ENCODE measurements at places on chromosomes 13 and 19.

DNA sequence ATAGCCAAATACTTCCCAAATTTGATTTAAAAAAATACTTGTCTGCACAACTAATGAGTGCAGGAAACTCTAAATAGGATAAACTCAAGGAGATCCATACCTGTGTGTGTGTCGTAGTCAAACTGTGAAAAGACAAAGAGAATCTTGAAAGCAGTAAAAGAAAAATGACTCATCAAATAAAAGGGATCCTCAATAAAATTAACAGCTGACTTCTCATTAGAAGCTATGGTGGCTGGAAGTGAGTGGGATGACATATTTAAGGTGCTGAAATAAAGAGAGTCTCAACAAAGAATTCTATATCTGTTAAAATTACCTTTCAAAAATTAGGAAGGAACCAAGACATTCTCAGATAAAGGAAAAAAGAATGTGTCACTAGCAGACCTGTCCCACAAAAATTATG lies 13.7 kb downstream of the RNASEH2B start:
- DNase-seq, result no peak

DNA sequence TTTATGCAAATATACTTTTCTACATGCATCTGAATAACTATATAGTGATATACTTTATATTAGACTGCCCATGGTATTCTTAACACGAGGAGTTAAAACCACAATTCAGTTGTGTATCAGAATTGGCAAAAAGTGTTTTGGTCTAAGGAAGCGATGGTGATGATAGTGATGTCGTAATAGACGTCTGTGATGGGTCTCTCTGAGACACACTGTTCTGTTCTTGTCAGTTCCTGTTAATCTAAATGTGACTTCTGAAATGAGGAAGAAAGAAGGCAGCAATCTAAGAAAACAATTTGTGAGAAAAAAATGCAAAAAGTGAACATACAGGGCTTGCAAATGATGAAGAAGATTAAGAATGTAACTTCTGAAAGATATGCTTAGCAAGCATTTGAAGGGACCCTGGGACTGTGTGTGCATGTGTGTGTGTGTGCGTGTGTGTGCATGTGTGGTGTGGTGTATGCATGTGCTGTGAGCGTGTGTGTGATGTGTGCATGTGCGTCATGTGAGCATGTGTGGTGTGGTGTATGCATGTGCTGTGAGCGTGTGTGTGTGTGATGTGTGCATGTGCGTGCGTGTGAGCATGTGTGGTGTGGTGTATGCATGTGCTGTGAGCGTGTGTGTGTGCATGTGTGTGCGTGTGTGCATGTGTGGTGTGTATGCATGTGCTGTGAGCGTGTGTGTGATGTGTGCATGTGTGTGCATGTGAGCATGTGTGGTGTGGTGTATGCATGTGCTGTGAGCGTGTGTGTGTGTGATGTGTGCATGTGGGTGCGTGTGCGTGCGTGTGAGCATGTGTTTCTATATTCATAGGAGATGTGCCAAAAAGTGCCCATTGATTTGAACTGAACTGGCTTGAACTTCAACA lies 131.8 kb downstream of the IRS2 start:
- no peak for DNase-seq

DNA sequence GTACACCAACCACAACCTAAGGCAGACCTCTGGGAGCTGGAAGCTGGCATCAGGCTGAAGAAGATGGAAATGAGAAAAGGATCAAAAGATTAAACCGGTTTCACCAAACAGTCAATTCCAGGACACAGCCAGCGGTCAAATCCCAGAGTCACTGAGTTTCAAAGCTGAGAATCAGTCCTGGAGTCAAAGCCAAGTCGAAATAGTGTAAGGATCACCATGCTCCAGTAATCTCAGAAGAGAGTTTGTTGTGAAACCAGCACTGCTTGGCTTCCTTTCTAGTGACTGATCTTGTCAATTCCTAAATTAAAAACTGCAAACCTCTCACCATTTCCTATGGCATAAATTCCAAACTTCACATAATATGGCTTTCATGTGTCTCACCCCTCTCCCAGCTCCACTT lies 198.8 kb downstream of the GPC6 start:
- no peak for DNase-seq

- no peak for DNase-seq
Measured at GRCh38 chr19:28170066-28170465, 1042.9 kb downstream of the UQCRFS1 start.

DNA sequence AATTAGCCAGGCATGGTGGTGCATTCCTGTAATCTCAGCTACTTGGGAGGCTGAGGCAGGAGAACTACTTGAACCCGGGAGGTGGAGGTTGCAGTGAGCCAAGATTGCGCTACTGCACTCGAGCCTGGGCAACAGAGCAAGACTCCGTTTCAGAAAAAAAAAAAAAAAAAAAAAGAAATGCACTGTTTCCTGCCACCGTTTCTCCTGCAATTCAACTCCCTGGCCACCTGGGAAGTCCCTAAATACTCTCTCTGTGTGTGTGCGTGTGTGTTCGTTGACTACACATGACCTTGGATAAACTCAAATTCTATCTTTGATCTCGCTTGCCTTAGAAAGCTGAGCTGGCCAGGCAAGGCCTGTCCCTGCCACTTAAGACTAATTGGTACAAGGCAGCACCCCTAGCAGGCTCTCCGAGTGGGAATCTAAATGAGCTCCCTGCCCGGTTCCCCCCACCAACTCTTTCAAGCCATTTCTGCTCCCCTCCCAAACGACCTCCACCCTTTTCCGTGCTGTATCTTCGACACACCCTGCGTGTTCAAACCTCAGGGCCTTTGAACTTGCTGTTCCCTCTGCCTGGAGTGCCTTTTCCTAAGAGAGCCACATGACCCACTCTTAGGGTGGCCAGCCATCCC lies 5.2 kb upstream of the BCAT2 start:
- no peak for DNase-seq

DNA sequence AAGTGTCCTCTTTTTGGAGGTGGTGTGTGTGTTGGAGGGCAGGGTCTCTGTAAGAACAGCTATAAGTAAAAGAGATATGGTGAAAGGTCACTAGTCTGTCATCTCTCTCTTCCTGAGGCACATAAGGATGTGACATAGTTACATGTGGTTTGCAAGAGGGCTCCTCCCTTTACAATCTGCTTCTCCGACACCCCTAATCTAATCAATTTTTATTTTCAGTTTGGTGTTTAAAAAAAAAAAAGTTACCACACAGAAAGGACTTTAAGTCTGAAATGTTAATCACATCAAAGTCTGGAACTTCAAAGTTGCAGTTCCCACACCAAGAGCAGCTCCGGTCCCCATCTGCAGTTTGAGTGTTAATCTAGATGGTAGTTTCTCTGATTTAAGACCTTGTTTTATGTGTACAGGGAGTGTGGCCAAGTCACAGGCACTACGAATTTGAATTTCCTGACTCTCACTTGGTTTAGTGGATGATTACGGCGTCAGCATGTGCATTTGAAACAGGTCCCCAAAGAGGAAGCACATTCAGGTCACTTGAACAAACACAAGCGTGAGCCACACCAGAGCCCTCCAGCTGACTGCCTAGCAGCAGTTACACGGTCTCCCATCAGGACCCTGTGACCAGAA lies 53.1 kb downstream of the FOXO1 start:
- DNase-seq, result no peak

DNA sequence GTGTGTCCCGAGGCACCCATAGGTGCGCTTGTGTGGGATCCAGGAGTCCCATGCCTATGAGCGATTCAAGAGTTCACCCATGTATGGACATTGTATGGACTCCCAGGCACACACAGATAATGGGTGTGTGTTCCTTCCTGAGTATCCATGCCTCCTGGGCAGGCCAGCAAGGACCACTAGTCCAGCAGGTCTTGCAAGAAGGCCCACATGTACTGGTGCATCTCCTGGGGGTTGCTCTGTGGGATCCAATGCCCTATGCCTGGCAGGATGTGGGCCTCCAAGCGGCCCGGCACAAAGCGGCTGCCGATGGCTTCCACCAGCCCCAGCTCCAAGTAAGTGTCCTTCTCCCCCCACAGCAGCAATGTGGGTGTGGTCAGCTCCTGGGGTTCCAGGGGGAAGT lies 5.0 kb downstream of the EPHX3 start:
- DNase-seq, result no peak

DNA sequence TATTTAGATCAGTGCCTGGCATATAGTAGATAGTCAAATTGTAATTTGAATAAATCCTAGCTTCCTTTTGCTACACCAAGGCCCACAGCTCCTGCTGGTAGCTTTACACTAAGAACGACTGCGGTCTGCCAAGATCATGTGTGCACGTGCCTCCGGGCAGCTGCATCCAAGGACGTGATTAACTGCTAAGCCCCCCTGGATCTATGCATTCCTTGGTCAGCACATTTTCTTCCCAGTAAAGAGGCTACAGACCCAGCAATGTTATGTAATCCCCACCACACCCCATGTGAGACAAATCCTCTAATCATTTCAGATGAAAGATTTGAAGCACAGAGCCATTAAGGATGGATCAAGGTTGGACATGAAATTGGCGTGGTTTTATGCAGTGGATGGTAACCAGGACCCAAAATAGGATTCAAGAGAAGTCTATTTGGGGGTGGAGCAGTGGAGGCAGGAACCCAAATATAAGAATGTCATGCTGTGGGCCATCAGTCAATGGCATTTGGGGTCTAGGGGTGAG lies 65.2 kb upstream of the PEG3 start:
- no peak for DNase-seq

GRCh38 chr13:83153848-83154247 lies 728.4 kb downstream of the SLITRK1 start:
- DNase-seq, result no peak

GRCh38 chr19:44747739-44748425 lies 626 bp upstream of the BCL3 start:
- no peak for DNase-seq

DNA sequence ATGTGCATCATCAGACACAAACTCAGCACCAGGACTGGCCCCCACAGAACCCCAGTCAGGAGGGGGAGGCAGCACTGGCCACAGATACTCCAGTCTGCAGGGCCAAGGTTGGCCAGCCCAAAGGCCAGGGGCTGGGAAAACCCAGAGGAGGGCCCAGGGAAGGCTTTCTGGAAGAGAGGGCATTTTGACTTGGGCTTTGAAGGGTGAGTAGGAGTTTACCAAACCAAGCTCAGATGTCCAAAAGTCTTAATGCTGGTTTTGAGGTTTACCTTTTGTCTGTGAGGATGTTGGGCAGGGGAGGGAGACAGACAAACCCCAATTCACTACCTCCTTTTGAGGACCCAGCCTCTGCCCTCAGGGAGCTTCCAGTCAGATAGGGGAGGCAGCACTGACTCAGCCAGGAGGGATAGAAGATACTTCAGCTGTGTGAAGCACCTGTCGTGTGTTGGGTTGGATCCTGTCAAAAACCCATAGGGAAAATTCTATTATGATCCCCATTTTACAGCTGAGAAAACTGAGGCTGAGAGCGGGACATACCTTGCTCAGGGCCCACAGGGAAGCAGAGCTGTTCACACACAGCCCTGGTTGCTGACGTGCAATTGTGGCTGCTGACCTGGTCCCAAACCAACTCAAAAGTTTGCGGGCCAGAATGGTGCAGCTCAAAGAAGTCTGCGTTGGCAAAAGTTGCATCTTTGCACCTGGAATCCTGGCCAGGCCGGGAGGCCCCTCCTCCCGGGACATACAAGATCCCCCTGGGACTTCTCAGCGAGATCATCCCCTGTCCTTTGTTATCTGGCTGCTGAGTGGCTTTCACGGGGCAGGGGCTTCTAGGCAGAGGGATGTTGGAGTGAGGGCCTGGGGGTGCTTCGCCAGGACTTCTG lies 13.1 kb downstream of the CILP2 start:
- DNase-seq, result no peak

- DNase-seq, result no peak
Measured at GRCh38 chr13:97539651-97540610, 106.0 kb downstream of the RAP2A start.

GRCh38 chr19:18480006-18480691 lies 41.7 kb downstream of the ELL start:
- no peak for DNase-seq

DNA sequence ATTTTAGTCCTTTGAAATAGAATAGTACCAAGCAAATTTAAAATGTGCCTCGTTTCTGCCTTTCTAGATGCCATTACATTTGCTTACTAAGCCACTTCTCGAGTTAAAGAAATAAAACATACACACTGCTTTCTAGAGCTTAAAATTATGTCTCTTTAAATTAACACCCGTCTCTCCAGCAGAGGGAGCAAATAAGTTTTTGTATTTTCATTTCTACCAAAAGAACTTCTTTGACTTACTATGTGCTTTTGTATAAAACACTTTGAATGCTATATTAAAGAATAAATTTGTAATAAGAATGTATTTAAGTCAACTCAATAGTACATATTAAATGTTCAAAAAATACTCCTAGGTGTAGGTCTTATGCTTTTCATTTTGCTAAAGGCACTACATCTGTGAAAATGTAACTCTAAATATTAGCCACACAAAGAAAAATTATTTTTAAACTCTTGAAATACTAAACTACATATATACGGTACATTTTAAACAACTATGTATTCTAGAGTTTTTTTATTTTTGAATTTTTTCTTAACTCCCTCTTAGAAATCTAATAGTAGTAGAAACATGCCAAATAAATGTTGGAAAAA lies 269.3 kb upstream of the MIR17HG start:
- no peak for DNase-seq

DNA sequence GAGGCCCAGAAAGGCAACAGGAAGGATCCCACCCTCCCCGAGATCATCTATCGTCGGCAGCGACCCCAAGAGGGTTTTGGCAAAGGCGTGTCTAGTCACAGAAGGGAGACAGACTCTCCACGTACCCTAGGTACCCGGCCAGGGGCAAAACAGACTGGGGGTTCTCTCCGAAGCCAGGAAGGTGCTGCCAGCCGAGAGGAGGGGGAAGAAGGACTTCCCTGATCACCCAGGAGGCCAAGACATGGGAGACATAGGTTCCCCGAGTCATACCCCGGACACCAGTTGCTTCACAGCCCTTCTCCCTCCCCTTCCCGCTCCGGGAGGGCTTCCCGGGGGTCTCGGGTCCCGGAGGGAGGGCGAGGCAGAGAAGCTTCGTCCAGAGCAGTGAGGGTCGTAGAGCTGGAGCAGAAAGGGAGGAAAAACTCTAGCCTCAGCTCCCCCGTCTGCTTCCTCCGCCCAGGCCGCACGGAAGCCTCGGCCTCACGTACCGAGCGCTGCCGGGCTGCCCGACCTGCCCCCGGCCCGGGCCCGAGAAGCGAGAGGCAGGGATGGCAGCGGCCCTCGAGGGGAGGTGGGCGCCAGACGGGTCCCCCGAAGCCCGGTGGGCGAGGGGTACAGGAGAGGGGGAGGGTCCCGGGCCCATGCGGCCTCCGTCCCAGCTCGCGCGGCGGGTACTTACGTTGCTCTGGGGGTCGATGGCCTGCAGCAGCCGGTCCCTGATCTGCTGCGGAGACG lies 644 bp downstream of the MED26 start:
- no peak for DNase-seq

DNA sequence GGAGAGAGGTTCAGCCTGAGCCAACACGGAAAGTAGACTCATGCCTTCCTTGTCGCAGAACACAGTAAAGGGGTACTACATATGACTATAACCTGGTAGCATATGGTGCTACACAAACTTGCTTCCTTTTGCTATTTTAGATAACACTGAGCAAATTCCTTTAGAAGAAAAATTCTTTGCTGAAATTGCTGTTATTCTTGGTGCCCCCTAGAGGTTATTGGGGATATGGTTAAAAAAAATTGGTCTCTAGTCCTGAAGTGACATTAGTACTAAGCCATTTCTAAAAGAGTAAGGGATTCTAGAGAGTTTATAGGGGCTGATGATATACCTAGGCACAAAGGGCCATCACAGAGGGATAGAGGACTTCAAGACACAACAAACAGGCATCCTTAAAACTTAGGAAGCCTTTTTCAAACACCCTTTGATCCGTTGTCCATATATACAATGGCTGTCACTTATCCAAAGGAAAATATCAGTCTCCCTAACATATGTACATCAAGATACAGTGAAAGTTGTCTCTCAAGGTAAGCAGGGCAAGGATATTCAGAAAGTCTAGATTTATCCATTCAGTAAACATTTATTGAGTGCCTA lies 13.9 kb upstream of the HS6ST3 start:
- DNase-seq, result no peak
